Activated T-helper 1 cell treated with anti-CD3 and anti-CD28 coated beads, Interleukin-2, amount 50 U/mL, for 16 hours (primary cell): ENCODE measurements at places on chromosomes 2 and 18.

GRCh38 chr2:206693399-206694137 lies 24.6 kb downstream of the DYTN start:
- no peak for DNase-seq

DNA sequence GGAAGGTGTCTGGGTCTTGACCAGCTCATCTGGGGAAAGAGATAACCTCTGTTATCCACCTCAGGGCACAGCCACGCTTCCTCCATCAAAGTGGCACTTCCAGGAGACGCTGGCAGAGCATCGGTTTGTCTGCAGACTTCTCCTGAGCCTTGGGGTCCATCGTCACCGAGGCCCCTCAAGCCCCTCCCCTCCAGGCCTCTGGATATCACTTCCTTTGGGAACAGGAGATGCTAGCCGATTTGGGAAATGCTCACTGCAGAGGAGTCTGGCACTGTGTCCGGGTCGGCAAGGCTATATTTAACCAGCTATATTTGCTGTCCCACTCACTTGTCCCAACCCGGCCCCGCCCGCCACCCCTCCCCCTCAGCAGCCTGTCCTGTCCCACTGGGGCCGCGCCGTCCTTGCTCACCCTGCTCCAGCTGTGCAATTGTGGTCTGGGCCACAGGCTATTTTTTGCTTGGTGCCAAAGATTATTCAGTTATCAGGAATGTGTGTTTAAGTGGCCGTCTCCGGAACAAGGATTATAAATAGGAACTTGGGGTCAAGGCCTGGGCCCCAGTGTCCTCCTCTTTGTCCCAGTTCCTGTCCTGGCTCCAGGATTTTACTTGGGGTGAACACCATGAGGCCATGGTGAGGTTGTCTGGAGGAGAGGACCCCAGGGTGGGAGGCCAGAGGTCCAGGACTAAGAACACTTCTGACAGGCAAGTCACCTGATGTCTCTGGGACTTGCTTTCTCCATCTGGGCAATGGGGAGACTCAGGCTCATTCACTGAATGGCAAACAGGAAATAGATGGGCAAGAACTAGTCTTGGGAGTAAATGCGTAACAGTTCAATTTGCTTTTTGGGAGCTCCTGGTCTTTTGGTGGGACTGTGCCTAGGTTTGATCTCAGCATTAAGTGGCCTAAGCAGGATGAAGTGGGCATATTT lies 263.6 kb downstream of the DYSF start:
- DNase-seq, result no peak

GRCh38 chr2:143901185-143901842 lies 618.6 kb downstream of the ZEB2 start:
- DNase-seq, result no peak

DNA sequence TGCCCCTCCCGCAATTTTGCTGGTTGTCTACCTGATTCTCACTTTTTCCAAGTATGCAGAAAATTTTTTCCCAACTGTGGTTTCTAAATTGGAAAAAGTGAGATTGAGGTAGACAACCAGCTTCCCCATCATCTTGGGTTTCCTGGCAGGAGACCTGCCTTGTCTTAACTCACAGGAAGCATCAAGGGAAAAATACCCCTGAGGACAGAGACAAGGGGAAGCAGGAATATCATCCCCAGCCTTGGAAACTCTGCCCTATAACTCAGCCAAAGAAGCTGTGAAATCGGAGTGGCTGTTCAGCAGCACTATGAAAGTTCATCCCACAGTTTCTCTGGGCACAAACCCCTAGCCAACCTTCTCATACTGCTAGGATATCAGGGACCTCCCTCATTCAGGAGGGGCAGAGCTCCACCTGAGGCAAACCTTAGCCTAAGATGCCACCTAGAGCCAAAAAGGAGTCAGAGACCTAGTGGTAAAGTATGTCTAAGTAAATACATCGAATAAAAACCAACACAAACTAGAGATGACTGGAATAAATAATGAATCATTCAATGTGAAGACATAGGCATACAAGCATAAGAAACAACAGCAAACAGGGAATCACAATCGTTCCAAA lies 68.2 kb downstream of the ZSWIM2 start:
- no peak for DNase-seq

GRCh38 chr2:18180912-18181311 lies 302.4 kb downstream of the KCNS3 start:
- DNase-seq, result no peak

- no peak for DNase-seq
Observed at GRCh38 chr2:176709149-176709951, 440.1 kb downstream of the MTX2 start.

- DNase-seq, result no peak
Observed at GRCh38 chr2:86338778-86339295, 1.4 kb upstream of the REEP1 start.

GRCh38 chr2:200786423-200786822 lies 25.3 kb upstream of the BZW1 start:
- no peak for DNase-seq
